Pons (tissue), 1 donor: ENCODE measurements at places on chromosomes 5 and 9.
A peak's percentile ranks its signal among the peaks of the same experiment; 100 is the strongest.

DNA sequence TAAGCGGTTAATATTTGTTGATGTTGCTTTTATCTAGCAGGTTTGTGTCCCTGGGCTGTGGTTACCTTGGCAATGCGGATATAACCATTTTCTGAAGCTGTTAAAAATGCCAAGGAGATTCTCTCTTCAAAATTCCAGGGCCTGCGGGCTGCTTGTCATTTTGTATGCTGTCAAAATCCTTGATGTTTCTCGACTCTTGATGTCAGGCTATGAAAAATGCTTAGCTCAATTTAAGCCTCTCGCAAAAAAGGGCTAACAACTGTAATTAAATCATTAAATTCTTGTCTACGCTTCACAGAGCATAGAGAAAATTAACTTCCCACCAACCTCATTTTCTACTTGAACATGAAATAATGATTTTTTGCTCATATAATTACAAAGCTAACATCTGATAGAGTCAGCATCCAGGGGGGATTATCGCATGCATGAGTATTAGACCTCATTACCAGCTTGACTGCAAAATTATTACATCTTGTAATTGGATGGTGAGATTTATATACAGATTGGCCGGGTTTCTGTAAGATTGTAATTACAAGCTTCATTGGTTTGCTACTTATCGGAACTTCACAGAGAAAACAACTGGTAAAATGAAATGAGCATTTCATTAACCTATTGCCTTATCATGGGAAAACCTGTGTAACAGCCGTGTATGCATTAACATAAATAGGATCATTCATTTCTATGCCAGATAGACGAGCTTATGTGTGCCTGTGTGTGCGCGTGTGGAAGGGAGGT, 83.1 kb upstream of the IRX1 start:
- no peak for DNase-seq

- no peak for DNase-seq
These were observed 47.6 kb upstream of the PPP1R2B start for GRCh38 chr5:156802501-156802900.

DNA sequence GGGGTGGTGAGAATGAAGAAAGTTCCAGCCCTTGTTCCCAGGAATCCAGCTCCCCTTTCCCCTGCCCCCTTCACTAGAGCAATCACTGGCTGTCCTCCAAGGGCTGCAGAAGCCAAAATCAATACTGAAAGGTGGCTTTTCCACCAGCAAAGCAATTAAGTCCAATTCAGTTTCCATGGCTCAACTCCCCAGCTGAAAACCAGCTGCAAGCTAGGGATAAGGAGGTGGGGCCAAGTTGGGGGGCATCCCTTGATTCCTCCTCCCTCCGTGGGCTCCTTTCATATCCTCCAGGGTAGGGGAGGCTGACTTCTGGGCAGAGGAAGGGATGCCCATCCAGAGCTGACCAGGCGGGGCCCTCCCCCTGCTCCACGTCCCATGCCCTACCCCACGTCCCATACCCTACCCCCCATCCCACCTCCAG, 22.7 kb downstream of the CAMK2A start:
- DNase-seq: no peak

DNA sequence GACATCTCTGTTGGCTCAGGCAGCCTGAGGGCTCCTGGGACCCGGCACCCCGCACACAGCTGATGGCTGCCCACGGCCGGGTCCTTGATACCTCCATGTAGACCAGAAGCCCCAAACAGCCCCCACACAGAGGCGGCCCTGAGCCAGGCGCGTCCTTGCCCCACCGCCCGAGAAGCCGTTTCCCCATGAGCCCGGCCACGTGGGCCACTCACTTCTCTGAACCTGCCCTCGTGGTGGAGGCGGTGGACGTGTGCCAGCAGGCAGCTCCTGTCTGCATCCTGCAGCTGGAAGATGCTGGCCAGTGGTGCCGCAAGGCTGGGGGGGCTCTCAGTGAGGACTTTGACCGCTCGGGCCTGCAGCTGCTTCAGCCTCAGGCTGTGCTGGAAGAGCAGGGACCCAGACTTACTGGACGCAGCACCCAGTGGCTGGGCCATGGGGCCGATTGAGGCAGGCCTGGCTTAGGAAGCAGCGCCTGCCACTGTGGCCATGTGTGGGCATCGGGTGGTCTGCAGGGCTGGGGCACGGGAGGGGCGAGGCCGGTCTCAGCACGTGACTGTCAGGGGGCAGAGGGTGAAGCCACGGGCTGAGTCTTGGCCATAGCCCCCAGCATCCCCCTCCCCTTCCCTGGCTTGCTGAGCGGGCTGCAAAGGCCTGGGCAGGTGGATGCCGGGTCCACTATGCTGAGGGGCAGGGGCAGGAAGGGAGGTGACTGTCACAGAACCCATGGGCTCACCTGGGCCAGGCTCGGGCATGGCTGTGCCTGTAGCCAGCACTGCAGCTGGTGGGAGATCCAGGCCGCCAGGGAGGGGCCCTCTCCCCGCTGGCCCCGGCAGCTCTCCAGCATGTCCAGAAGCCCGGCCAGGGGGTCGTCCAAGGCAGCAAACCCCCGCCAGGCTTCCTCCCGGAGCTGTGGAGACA, 50.0 kb downstream of the EXD3 start:
- DNase-seq: no peak

DNA sequence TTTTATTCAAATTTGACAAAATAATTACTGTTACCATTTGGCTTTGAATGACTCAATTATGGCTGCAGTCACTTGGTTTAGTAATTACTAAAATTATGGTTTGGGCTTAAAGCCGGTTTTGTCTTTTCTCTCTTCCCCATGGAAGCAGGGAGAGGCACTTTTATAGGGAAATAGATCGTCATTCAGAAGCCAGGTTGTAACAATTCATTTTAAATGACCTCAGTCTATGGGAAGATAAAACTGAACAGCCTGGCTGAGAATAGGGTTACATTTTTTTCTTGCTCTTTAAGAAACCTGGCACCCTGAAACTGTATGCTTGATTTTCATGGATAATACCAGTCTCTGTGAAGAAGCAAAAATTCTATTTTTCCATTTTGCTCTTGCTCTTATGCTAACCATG, 169.8 kb downstream of the SMC2 start:
- no peak for DNase-seq

GRCh38 chr5:180779985-180780610, 22.5 kb downstream of the MGAT1 start:
- DNase-seq: no peak

GRCh38 chr5:14415698-14416074, 165.9 kb upstream of the OTULINL start:
- no peak for DNase-seq

GRCh38 chr5:6159832-6160430, 218.4 kb downstream of the MED10 start:
- no peak for DNase-seq

GRCh38 chr5:134568761-134569695, 43.6 kb downstream of the JADE2 start:
- DNase-seq: peak; percentile 80
